ENCODE measurements at places on chromosomes 16 and 17.

DNA sequence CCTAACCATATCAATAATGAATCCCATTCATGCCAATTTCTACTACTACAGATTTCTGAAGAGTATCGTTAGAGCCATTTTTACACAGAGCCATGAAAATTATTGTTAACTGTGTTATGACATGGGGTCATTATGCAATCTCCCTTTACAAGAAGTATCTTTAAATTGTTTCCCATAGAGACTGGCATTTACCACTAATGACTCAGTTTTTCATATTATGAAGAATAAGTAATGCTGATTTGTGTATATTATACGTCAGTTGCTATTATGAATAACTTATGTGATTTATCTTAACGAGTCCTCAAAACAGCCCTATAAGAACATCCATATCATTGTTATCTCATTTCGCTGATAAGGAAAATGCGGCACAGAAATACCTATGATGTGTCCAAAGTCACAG, 173.8 kb downstream of the KCNJ2 start:
- DNase-seq: no peak

GRCh38 chr17:80633207-80633606, 88.6 kb downstream of the RPTOR start:
- DNase-seq: no peak

DNA sequence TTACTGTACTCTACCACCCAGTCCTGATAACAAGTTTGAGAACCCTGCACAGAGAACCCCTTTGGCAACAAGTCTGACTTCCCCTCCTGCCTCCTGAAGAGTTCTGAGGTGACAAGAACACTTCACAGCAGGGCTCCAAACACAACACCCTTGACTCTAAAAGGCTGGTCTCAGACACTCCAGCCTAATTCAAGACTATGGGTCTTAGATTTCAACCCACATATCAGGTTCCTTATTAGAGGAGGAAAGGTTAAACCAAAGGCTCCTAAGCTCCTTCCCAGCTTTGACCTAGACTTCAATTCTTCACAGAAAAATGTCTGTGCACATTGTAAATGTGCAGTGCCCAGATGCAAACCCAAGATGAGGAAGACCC, 23.0 kb downstream of the RANBP10 start:
- DNase-seq: no peak

GRCh38 chr17:7586673-7587419, 3.0 kb downstream of the SOX15 start:
- DNase-seq: no peak
